ENCODE measurements at places on chromosomes 1 and 21.
A peak's percentile ranks its signal among the peaks of the same experiment; 100 is the strongest.

DNA sequence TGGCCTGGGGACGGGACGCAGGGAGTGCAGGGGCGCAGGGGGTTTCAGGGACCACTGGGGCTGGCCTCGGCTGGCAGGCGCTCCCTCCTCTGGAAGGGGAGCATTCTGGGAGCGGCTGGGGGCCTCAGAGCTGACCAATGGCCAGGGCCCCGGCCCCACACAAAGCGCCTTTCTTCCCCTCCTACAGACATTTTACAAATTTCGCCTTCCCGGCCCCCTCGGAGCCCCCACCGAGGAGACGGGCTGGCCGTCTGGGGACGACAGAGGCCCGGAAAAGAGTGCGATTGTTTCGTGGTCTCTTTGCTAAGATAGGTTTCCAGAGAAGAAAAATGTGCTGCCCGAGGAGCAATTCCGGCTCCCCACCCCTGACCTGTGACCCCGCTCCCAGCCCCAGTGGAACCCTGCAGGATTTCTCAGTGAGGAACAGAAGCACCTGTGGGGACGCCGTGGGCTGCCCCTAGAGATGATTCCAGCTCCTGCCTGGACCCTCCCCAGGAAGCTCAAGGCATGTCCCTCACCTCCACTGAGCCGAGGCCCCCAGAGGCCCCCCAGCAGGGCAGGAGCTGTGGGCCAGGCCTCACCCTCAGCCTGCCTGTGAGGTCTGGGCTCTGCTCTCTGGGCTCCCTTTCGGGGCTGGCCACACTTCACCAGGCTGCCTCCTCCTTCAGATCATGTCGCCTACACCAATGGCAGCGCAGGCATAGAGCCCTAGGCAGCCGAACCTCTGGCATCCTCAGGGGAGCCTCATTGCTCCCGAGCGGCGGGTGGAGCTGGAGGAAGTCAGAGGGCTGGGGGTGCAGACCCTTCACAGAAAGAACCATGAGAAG lies 15.0 kb upstream of the PLEKHG5 start:
- no peak for DNase-seq

DNA sequence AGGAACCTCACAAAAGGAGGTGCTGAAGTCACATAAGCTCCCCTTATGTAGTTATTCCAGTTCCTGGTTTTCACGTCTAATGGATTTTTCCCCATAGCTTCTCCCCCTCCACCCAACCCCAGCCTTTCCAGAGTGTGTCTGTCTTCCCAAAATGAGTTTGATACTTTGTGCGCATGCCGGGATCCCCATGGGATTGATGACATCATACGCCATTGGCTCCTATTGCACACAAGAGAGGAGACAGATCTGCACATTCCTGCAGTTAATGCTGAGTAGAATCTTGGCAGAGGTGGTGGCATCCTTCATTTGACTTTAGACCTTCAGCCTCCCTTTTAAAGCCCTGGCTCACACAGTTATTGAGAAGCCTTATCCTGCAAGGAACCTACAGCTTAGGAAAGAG lies 71.4 kb downstream of the DDR2 start:
- DNase-seq, result no peak

DNA sequence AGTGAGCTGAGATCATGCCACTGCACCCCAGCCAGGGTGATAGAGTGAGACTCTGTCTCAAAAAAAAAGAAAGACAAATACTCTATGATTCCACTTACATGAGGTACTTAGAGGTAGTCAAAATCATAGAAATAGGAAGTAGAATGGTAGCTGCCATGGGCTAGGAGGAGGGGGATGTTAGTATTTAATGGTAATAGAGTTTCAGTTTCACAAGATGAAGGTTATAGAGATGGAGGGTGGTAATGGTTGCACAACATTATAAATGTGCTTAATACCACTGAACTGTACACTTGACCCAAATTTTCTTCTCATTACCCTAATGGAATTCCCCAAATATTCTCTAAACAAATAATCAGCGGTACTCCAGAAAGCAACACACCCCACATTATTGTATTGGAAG lies 12.8 kb downstream of the EIF2B3 start:
- no peak for DNase-seq

GRCh38 chr1:86423473-86423872 lies 498 bp upstream of the CLCA2 start:
- no peak for DNase-seq

DNA sequence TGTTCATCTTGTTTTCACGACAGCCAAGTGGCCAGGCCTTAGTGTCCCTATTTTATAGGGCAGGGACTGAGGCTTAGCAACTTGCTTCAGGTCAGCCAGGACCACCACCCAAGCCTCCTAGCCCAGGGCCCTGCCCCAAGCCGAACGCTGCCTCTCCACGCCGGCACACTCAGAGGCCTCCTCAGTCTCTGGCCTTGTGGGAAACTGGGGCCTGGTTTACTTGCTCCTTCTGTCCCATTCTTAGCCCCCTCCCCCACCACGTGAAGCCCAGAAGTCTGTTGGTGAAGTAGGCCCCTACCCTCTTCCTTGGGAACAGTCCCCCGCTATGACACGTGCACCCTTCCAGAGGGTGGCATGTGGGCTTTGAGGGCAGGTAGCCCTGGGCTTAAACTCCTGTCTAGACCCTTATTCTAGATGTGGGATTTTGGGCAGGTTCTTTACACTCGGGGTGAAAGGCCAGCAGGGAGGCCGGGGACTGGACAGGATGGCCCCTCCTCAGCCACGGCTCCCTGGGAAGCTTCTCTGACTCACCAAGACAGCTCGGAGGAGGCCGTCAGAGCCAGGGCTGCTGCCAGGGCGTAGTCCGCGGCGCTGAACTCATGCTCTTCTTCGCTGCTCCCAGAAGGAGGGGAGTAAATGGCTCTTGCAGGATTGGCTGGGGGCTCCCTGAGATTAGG lies 4.3 kb downstream of the MYOM3 start:
- no peak for DNase-seq

DNA sequence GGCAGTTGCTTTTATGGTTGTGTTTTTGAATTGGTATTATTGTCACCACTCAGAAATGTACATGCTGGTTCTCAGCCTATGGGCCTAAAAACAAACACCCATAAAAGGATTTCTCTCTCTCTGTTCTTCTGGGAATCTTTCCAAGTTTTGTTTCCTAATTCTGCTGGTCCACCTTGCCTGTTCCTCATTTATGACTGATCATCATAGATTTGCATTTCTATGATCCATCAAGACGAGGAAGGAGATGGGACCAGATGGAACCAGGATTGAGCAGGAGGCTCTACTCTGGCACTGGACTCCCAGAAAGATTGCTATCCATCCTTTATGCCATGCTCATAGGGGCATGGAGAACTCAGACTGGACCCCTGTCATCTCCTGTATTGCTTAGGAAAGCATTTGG lies 162.2 kb downstream of the C1orf94 start:
- no peak for DNase-seq

GRCh38 chr1:159068886-159069285 lies 7.7 kb downstream of the AIM2 start:
- no peak for DNase-seq

DNA sequence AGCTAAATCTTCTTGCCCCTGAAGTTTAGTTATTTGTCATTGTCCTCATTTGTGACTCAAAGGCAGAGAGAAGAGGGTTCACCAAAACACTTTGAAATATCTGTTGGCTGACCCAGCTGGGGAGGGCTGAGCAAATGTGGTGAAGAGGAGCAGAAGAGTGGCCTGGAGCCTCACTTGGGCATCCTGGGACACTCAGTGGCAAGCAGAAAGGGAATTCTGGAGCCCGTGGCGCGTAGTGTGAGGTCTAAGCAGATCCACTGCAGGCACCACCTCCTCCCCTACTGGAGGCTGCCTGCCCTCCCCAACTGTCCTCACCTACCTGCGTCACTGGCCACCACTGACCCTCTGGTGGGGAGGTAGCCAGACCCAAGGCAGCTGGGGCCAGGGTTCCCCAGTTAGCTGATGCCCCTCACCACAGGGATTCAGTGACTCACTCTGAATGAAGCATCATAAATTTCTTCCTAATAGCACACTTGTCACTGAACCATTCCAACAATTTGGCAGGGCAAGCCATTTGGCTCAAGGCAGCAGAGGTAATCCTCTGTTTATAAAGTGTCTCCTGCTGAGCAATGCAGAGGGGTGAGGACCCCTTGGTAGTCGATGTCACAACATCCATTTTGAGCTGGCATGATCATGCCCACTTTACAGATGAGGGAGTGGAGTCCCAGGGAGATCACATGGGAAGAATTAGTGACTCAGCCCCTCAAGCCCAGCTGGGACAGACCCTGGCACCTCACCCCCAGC lies 80.3 kb downstream of the NENF start:
- DNase-seq, result peak; percentile 57

- DNase-seq, result no peak
These were observed 641 bp upstream of the CFAP107 start for GRCh38 chr1:12745126-12745991.

DNA sequence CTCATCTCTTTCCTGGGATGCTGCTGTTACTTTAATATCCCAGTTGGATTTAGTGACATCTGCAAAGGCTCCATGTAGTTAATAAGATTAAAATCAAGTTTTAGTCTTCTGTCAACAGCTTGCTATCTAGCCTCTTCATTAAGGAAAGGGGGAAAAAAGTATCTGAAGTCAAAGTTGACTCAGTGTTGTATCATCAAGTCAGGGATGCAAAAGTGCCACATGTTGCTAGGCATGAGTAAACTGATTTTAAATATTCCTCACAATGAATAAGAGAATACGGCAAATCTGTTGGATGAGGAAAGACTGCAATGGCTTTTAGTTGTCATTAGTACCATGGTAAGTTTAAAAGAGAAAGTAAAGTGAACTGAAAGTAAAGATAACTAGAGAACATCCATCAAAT lies 383.2 kb upstream of the ZRANB2 start:
- DNase-seq, result no peak

DNA sequence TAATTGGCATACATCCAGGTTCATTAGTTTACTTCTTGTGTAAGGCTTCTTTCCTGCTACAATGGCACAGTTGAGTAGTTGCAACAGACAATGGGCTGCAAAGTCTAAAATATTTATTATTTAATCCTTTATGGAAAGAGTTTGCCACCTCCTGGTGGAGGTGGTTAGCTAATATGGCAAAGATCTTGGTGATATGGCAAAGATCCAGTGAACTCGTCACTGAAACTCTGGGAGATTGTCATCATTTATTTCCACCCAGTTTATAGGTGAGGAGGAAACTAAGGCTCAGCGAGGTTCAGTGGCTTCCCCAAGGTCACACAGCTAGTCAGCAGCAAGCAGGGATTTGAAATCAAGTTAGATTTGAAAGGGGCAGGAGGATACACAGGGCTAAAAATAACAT lies 16.1 kb upstream of the IFFO2 start:
- DNase-seq, result no peak

DNA sequence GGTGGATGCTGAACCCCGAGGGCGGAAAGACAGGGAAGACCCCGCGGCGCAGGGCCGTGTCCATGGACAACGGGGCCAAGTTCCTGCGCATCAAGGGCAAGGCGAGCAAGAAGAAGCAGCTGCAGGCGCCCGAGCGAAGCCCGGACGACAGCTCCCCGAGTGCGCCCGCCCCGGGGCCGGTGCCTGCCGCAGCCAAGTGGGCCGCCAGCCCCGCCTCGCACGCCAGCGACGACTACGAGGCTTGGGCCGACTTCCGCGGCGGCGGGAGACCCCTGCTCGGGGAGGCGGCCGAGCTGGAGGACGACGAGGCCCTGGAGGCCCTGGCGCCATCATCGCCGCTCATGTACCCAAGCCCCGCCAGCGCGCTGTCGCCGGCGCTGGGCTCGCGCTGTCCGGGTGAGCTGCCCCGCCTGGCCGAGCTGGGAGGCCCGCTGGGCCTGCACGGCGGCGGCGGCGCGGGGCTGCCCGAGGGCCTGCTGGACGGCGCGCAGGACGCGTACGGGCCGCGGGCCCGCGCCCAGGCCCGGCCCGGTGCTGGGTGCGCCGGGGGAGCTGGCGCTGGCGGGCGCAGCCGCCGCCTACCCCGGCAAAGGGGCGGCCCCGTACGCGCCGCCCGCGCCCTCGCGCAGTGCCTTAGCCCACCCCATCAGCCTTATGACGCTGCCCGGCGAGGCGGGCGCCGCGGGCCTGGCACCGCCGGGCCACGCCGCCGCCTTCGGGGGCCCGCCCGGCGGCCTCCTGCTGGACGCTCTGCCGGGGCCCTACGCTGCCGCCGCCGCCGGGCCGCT lies 20.7 kb downstream of the FOXO6 start:
- DNase-seq, result peak; percentile 79

GRCh38 chr1:16989676-16990391 lies 9.4 kb upstream of the MFAP2 start:
- DNase-seq, result no peak

DNA sequence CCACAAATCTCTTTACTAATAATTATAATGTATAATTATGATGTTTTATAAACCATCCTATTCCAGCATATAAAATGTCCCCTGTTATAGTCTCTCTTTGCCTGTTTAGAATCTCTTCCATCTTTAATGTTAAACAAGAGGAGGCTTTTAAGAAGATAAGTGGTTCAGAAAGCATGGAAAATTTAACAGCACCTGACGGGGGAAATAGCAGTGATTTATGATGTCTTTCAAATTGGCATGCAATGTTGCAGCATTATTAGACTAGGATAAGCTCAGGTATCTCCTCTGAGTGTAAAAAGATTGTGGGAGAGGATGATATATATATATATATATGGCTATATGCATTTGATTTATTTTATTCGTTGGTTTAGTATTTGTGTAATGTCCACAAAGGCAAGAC lies 24.4 kb downstream of the GIPC2 start:
- no peak for DNase-seq

DNA sequence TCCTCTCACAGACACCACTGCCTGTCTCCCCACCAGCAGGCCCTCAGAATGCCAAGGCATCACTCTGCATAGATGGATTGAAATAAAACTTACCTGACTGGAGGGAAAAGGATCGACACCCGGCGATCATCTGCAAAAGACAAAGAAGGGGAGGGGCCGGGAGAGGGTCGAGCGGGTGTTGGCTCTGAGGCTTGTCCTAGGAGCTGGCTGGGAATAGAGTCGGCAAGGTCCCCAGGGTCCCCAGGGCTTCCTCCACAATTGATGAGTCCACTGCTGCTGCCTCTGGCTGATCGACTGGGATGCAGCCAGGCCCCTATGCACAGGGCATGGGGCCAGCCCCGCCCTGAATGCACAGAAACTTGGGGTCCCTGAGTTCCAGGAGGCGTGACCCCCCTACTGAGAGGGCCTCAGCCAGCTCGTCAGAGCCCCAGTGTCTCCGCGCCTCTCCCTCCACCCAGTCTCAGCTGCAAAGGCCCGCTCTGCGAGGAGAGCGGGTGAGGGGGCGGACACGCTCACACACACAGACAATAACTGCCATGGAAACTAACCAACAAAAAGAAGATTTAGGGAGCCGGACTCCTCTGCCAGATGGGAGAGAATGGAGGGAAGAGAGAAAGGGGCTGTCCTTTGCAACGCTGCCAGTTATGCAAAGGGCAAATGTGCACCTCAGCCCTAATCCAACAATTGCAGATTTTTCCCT lies at the start of gene KLHDC8A:
TSS of gene KLHDC8A (minus strand) at position 483 of the 700 bp plus-strand sequence. CDS start 13,318 bp downstream, outside the sequence.
- peak; percentile 62 for DNase-seq

DNA sequence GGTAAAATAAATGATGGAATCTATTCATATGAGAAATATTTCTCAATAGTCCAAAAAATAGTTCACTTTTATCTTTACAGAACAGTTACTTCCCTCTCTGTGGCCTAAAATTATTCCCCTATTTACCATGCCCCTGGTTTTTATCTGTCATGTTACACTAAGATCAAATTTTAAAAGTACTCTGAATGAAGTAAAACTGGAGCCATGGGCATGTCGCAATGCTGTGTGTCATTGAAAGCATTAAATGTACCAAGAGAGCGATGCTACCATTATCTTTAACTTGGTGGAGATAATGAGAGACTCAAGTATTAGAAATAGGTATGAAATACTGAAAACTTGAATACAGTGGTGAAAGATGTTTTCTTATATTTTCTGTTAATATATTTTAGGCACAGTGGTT lies 146.2 kb downstream of the KCNT2 start:
- no peak for DNase-seq
